ENCODE measurements at places on chromosomes 11 and 22. TPM values are rescaled to one million over a fixed set of nuclear protein-coding genes. Genes with fewer than 3 reads are reported as not detected.

GRCh38 chr22:26462051-26462450 is 21.5 kb downstream of the HPS4 start:
- DNase-seq, result no peak

Gene DDX6
- 341 TPM for total RNA-seq

DNA sequence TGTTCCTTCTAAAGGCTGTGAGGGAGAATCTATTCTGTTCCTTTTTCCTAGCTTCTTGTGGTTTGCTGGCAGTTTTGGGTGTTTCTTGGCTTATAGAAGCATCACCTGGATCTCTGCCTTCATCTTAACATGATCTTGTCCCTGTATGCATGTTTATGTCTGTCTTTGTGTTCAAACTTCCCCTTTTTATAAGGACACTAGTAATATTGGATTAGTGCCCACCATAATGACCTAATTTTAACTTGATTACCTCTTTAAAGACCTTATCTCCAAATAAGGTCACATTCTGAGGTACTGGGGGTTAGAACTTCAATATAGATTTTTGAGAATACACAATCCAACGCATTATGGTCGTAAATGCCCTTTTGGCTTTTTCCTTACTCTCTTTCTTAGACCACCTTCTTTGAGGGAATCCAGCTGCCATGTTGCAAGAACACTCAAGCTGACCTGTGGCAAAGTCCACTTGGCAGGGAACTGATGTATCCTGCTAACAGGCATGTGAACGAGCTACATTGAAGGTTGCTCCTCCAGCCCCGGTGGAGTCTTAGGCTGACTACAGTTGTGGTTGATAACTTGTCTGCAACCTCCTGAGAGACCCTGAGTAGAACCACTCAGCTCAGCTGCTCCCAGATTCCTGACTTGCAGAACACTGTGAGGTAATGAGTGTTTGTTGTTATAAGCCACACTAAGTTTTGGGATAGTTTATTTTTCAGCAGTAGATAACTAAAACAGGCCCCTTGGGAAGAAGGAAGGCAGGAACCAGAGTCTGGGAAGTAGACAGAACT is 127.1 kb upstream of the OR9Q1 start:
- DNase-seq, result no peak

GRCh38 chr11:17736930-17737817 is 2.6 kb downstream of the KCNC1 start:
- no peak for DNase-seq

- no peak for DNase-seq
These were observed 4.1 kb downstream of the CHRM4 start for GRCh38 chr11:46387456-46387855.

- no peak for DNase-seq
These were observed 141.2 kb downstream of the CADM1 start for GRCh38 chr11:115362997-115363396.

Gene SLC36A4
- total RNA-seq, result 16.4 TPM

All from CD4-positive, alpha-beta T cell (primary cell).